Stromal cell of bone marrow (primary cell): ENCODE measurements at places on chromosomes 3 and 15.
A peak's percentile ranks its signal among the peaks of the same experiment; 100 is the strongest.

- DNase-seq, result no peak
Measured at GRCh38 chr3:53161450-53161819, 426 bp downstream of the PRKCD start.

GRCh38 chr3:129305592-129306091 is 27.0 kb downstream of the HMCES start:
- peak; percentile 73 for DNase-seq

DNA sequence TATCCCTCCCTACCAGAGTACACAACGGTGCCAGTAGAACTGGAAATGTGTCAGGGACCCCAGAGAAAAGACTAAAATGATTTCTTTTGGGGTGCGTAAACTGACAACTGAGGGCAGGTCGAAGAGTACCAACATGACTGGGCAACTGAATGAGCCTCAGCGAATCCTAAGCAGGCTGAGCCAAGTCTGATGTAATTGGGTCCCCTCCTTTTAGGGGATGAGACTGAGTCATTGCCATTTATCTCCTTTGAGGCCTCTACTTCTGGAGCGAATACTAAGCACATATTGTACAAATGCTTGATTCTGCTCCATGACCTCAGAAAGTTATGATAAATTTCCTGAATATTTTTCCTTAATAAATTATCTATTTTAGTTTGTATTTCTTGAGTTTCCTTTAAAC is 17.3 kb upstream of the GPR156 start:
- DNase-seq, result peak; percentile 33

DNA sequence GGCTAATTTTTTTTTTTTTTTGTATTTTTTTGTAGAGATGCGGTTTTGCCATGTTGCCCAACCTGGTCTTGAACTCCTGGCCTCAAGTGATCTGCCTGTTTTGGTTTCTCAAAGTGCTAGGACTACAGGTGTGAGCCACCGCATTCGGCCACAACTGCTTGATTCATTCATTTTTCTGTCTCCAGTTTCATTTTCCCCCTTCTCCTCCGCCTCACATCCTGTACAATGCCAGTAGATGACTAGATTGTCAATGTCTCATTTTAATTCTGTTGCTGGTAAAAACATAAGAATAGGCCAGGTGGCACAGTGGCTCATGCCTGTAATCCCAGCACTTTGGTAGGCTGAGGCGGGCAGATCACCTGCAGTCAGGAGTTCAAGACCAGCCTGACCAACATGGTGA is 12.0 kb upstream of the ZNF592 start:
- no peak for DNase-seq

- no peak for DNase-seq
Measured at GRCh38 chr3:115616461-115616860, 6.8 kb upstream of the GAP43 start.
